ENCODE measurements at places on chromosomes 16 and 17. TPM values are rescaled to one million over a fixed set of nuclear protein-coding genes. Genes with fewer than 3 reads are reported as not detected.

The SPHK1 gene
- total RNA-seq, result 36.6 TPM

The SUPT6H gene
- total RNA-seq, result 70.4 TPM

The ABCC6 gene
- 1.3 TPM for total RNA-seq

The TAC4 gene
- total RNA-seq, result not detected

The SGSM2 gene
- total RNA-seq, result 37.7 TPM

All from A549 treated with AZD2906 at 1 μM for 4 hours (cell line).